Activated CD8-positive, alpha-beta memory T cell treated with anti-CD3 and anti-CD28 coated beads for 1 hour (primary cell): ENCODE measurements at places on chromosomes 1 and 21.

GRCh38 chr1:192950926-192951325 lies 108.2 kb downstream of the UCHL5 start:
- no peak for DNase-seq

GRCh38 chr1:226764533-226764932 lies 25.5 kb upstream of the ITPKB start:
- no peak for DNase-seq

- DNase-seq, result no peak
These were observed 479.2 kb downstream of the LTN1 start for GRCh38 chr21:28513428-28513827.

GRCh38 chr1:1260843-1261560 lies 12.7 kb downstream of the UBE2J2 start:
- no peak for DNase-seq

DNA sequence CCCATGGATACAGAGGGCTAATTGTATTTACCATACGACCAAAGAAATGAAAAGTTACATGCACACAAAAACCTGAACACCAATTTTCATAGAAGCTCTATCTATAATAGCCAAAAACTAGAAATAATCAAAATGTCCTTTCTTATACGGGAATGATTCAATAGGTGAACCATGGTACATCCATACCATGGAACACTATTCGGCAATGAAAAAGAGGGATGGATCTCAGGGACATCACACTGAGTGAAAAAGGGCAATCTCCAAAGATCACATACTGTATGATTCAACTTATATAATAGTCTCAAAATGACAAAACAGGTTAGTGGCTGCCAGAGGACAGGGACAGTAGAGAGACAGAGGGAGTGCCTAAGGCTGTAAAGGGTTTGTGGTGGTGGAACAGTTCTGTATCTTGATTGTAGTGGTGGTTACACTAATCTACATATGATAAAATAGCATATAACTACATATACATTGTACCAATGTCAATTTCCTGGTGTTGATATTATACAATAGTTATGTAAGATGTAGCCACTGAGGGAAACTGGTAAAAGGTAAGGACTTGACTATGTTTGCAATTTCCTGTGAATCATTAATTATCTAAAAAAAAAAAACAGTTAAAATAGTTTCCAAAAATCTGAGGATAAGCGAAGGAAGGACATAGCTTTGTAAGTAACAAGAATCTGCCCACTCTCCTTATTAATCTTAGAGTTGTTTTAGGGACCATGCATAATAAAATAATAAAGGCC lies 3.7 kb downstream of the RSBN1 start:
- no peak for DNase-seq

DNA sequence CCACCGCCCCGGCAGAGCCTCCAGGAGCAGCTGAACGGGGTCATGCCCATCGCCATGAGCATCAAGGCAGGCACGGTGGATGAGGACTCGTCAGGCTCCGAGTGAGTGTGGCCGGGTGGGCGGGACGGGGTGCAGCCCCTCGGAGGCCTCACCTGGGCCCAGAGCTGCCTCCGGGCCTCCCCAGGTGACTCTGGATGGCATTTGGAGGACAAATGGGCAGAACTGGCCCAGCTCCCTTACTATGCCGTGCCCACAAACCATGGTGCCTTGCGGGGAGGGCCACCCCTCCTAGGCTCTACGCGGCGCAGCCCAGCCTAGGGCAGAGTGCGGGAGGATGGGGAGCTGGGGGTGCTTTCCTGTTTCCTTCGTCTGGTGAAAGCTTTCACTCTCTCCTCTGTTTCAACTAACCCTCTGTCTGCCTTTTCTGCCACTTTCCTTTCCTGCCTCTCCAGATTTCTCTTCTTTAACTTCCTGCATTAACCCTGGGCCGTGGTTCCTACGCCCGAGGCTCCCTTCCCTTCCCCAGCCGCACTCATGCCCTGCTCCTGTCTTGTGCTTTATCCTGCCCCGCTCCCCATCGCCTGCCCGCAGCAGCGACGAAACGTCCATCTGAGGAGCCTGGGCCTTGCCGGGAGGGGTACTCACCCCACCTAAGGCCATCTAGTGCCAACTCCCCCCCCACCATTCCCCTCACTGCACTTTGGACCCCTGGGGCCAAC lies 9.2 kb downstream of the PSRC1 start:
- DNase-seq, result no peak

- DNase-seq, result no peak
These were observed 653 bp downstream of the FNDC10 start for GRCh38 chr1:1599030-1599934.

DNA sequence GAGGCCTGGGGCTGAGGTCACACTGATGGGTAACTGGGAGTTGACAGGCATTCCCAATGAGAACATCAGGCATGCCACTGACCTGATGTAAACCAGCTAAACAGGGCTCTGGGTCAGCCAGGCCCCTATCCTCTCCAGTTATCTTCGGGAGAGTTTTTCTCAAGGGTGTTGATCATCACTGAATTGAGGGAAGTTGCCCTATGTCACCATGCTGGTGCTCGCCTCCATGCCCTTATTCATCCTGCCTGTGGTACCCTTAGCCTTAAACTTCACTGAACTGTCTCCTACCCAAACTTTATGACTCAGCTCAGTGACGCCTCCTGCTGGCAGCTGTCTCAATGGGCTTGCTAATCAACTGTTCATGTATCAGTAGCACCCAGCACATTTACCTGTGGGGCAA lies 80.7 kb upstream of the TNR start:
- no peak for DNase-seq

GRCh38 chr1:167344112-167344511 lies 123.4 kb downstream of the POU2F1 start:
- DNase-seq, result no peak

GRCh38 chr1:185936641-185937040 lies 202.4 kb downstream of the HMCN1 start:
- no peak for DNase-seq

DNA sequence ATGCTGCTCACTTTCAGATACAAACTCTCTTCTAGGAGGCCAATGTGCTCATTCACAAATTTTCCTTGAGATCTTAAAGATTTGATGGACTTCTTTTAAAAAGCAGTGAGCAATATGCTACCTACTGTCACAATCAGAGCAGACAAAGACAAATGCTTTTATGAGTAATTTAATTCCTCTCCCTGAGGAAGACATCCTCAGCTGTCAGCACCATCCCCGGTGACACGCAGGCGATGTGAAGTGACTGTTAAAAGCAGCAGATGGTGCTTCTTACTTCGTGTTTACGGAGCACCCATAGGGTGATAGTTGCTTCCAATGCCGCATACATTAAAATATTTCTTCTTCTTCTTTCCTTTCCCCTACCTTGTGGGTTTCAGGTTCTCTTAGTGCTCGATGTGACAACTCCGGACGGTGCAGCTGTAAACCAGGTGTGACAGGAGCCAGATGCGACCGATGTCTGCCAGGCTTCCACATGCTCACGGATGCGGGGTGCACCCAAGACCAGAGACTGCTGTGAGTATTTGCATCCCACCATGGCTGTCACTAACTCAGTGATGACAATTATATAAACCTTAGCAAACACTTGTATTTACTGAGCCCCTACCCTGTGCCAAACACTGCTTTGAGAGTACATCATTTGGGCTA lies 29.1 kb downstream of the LAMC2 start:
- DNase-seq, result no peak

DNA sequence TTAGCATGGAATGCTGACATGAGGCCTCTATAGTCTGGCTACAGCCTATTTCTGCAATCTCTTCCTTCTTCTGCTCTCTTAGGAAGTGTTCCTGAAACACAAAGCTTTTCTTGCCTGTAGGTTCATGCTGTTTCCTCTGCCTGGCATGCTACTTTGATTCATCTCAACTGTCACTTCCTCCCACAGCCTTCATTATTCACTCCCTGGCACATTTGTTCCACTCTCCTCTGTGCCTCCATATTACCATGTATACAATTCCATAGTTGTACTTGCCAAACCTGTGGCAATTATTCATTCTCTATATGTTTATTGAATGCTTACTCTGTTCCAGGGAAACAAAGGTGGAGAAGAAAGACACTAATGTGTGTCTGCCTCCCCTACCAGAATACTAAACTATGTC lies 210.2 kb downstream of the LRRC7 start:
- DNase-seq, result no peak

GRCh38 chr1:236030534-236030933 lies 34.4 kb downstream of the NID1 start:
- no peak for DNase-seq

DNA sequence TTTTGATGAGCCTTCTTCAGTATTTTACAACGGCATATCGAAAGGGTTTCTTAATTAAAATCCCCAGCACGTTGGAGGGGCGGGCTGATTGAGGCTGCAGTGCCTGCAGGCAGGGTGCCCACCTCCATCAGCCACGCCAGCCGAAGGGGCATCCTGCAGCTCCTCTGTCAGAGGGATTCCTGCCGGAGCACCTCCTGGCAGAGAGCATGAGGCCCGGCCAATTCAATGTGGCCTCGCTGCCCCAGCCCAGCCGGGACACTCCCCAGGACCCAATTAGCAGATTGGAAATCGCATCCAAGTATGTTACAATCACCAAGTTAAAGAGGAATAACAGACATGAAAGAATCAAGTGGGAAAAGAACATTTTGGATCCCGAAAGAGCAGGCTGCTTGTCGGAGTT lies 216.6 kb downstream of the ST6GALNAC3 start:
- no peak for DNase-seq

- DNase-seq, result no peak
These were observed at the start of gene VASH2 for GRCh38 chr1:212950243-212951125. VASH2 (plus strand) TSS chr1:212950541; CDS start chr1:212951543, 1,002 bp downstream.

DNA sequence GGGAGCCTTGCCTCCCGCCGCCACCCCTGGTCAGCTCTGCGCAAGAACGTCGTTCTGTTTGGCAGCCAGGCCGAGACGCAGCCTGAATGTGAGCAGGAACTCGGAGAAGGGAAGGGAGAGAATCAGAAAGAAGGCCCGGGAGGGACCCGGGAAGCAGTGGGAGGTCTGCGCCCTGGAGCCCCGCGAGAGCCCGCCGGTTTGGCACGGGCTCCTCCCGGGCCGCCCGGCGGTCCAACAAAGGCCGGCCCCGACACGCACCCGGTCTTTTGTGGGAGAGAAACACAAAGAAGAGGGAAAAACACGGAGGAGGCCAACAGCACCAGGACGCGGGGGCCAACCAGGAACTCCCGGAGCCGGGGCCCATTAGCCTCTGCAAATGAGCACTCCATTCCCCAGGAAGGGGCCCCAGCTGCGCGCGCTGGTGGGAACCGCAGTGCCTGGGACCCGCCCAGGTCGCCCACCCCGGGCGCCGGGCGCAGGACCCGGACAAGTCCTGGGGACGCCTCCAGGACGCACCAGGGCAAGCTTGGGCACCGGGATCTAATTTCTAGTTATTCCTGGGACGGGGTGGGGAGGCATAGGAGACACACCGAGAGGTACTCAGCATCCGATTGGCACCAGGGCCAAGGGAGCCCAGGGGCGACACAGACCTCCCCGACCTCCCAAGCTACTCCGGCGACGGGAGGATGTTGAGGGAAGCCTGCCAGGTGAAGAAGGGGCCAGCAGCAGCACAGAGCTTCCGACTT lies 2.7 kb upstream of the OLIG2 start:
- no peak for DNase-seq

- DNase-seq, result no peak
These were observed 15.9 kb downstream of the WNT3A start for GRCh38 chr1:228022571-228023293.

GRCh38 chr1:76989976-76990375 lies 122.7 kb downstream of the ST6GALNAC5 start:
- DNase-seq, result no peak

GRCh38 chr1:187185389-187185788 lies 356.6 kb downstream of the PLA2G4A start:
- no peak for DNase-seq

- no peak for DNase-seq
These were observed 55.1 kb upstream of the CR2 start for GRCh38 chr1:207398986-207399385.

- no peak for DNase-seq
These were observed 8.8 kb downstream of the ATP5IF1 start for GRCh38 chr1:28244549-28245251.

- no peak for DNase-seq
These were observed 11.9 kb upstream of the LGALS8 start for GRCh38 chr1:236511735-236512418.
